ENCODE measurements at places on chromosomes 5 and 9. TPM values are rescaled to one million over a fixed set of nuclear protein-coding genes. Genes with fewer than 3 reads are reported as not detected.

DNA sequence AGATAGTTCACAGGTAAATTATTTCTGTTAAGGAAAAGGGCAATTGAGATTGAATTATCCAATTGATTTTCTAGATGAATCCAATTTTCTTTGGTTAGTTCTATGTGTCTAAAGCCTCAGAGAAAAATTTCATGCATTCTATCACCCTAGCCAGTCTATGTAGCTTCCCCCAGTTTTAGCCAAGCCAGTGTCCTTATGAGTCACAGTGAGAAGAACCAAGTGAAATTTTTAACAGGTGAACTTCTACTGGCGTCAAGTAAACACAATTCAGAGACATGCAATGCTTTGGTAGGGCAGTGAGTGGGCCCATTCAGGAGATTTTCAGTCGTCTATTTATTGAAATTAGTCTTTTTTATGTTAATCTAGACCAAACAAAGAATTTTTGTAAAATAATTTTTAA lies 1077.4 kb upstream of the ARRDC3 start:
- H3K4me1 ChIP-seq: no peaks in the 10 kb centered on the region
- H3K27ac ChIP-seq: no peak overlapping the region
- H3K36me3 ChIP-seq: no peaks in the 10 kb centered on the region
- no peak for DNase-seq
- no peaks in the 10 kb centered on the region for H3K27me3 ChIP-seq

Gene SPINK7
- not detected for total RNA-seq

DNA sequence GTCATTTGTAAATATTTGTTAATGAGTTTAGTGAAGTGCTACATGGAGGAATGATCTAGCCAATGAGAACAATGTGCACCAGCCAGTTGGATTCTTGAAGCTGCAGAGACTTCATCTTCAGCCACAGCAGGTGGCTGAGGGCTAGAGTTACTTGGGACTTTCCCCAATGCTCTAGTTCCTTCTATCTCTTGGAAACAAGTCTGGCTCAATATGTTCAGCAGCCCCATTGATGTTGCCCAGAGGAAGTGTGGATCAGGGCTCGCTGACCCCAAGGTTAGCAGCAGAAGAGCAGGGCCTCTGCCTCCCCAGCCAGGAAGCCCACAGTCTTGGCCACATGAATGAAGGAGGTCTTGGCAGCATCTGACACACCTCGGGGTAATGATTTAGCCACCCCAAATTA lies 117.5 kb downstream of the SLC1A3 start:
- H3K27me3 ChIP-seq: no peaks in the 10 kb centered on the region
- no peak for DNase-seq
- no peaks in the 10 kb centered on the region for H3K36me3 ChIP-seq
- no peak overlapping the region for H3K4me3 ChIP-seq
- no peak overlapping the region for H3K27ac ChIP-seq
- H3K4me1 ChIP-seq: peaks cover under 1% of the 10 kb centered on the region

Gene KIF12
- not detected for total RNA-seq

Gene KLF4
- total RNA-seq: 28.0 TPM

- H3K27me3 ChIP-seq: no peaks in the 10 kb centered on the region
- DNase-seq: no peak
- no peak overlapping the region for H3K27ac ChIP-seq
- H3K4me3 ChIP-seq: no peak overlapping the region
These were observed 301.5 kb upstream of the VLDLR start for GRCh38 chr9:2320114-2320513.

GRCh38 chr5:81183811-81184748 lies 49.0 kb upstream of the CKMT2 start:
- H3K27me3 ChIP-seq: no peaks in the 10 kb centered on the region
- DNase-seq: no peak
- peaks cover 12% of the 10 kb centered on the region for H3K4me1 ChIP-seq
- H3K36me3 ChIP-seq: peaks cover 3% of the 10 kb centered on the region

Gene SLC45A2
- not detected for total RNA-seq

GRCh38 chr5:158170534-158170933 lies 311.6 kb upstream of the CLINT1 start:
- H3K27ac ChIP-seq: no peak overlapping the region
- no peaks in the 10 kb centered on the region for H3K36me3 ChIP-seq
- H3K4me1 ChIP-seq: peaks cover 9% of the 10 kb centered on the region
- H3K4me3 ChIP-seq: no peak overlapping the region

- H3K4me1 ChIP-seq: peaks cover 18% of the 10 kb centered on the region
- no peak overlapping the region for H3K4me3 ChIP-seq
- no peak for DNase-seq
- H3K27me3 ChIP-seq: no peaks in the 10 kb centered on the region
- H3K27ac ChIP-seq: no peak overlapping the region
These were observed 217.6 kb downstream of the ROR2 start for GRCh38 chr9:91732187-91733005.

Gene BNC2
- total RNA-seq: 3.5 TPM

Gene SLCO6A1
- total RNA-seq: not detected

Gene PCA3
- not detected for total RNA-seq

Gene ANKRD18B
- not detected for total RNA-seq

Gene ZNF608
- 6.8 TPM for total RNA-seq

Gene SLC6A3
- total RNA-seq: not detected

DNA sequence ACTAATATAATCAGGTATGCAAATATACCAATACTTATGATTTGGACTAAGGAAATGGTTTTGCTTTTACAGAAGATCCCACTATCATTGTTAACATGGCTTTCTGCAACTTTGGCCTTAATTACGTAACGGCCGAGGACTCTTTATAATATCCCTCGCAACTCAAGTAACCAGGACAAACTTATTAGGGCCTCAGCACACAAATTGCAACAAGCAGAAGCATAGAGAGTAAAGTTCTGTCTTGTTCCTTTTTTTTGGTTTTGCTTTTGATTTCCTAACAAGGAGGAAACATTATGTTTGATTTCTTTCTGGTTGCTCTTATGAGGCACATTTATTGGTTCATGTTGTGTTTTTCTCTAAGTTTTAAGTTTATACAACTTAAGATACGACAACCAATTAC lies 60.4 kb downstream of the RORB start:
- no peaks in the 10 kb centered on the region for H3K36me3 ChIP-seq
- H3K4me3 ChIP-seq: no peak overlapping the region
- no peak overlapping the region for H3K27ac ChIP-seq
- no peak for DNase-seq

DNA sequence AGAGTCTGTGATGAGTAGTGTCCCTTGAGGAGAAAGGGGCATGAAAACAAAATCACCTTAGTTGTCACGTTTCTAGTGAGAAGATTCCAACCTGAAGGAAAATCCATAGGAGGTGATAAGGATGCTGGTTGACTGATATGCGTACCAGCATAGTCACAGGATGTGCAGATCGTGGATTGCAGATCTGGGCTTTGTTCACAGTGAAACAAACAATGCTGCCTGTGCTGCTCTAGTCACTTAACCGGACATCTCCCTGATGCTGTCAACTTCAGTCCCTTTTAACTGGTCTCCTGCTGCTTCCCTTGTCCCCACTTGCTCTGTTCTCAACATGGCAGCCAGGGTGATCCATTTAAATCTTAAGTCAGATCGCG lies 89.7 kb downstream of the IQGAP2 start:
- H3K4me1 ChIP-seq: no peaks in the 10 kb centered on the region
- H3K36me3 ChIP-seq: no peaks in the 10 kb centered on the region
- H3K27ac ChIP-seq: no peak overlapping the region
- H3K27me3 ChIP-seq: peaks cover 32% of the 10 kb centered on the region

Gene MARVELD2
- 0.96 TPM for total RNA-seq

Gene FCN1
- 2.9 TPM for total RNA-seq

Gene IFNE
- total RNA-seq: not detected

DNA sequence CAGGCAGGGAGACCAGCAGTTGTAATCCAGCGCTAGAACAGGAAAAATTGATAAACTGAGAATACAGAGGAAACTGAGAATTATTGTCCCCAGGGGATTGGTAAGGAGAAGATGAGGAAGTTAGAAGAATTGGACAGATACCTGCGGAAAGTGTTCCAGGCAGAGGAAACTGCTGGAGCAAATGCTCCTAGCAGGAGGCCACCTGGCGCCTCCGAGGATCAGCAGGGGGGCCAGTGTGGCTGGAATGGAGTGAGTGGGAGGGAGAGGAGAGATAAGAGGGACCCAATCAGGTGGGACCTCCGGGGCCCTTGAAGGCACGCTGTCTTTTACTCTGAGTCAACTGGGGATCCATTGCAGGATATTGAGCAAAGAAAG lies 695 bp upstream of the ANXA6 start:
- H3K27me3 ChIP-seq: no peaks in the 10 kb centered on the region
- H3K4me3 ChIP-seq: peak overlapping the region; percentile 88
- H3K27ac ChIP-seq: peak overlapping the region; percentile 93
- H3K4me1 ChIP-seq: peaks cover 54% of the 10 kb centered on the region
- H3K36me3 ChIP-seq: no peaks in the 10 kb centered on the region
- no peak for DNase-seq

Gene QRFP
- total RNA-seq: not detected

Gene LRRC19
- not detected for total RNA-seq

Gene PCDHB12
- total RNA-seq: 0.69 TPM

- H3K4me3 ChIP-seq: peak overlapping the region; percentile 4
- peak; percentile 37 for DNase-seq
- peaks cover 81% of the 10 kb centered on the region for H3K4me1 ChIP-seq
These were observed 184.3 kb downstream of the TSSK1B start for GRCh38 chr5:113250341-113250953.

- no peaks in the 10 kb centered on the region for H3K27me3 ChIP-seq
- H3K36me3 ChIP-seq: no peaks in the 10 kb centered on the region
- H3K4me1 ChIP-seq: peaks cover 77% of the 10 kb centered on the region
- no peak for DNase-seq
- H3K4me3 ChIP-seq: peak overlapping the region; percentile 96
These were observed 12.5 kb downstream of the PTCH1 start for GRCh38 chr9:95504053-95504963.

Gene PCDHB7
- 0.55 TPM for total RNA-seq

DNA sequence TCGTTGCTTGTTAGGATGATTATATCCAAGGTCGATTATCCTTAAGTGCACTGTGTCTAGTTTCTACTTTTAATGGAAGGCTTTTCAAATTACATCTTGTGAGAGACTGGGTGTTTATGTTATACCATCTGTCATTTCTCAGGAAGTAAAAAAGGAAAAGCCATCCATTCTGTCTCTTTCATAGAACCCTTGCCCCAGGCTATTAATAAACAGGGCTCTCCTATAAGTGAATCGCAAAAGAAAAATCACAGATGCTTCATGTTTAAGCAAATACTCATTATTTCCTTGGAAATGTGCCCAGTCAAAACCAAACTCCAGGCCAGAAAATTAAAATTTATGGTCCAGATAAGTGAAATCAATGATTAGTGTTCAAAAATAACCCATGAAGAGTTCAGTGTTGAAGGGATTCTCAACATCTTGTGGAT lies 58.1 kb downstream of the STARD4 start:
- no peak for DNase-seq
- no peak overlapping the region for H3K27ac ChIP-seq
- H3K27me3 ChIP-seq: no peaks in the 10 kb centered on the region
- H3K4me3 ChIP-seq: no peak overlapping the region
- no peaks in the 10 kb centered on the region for H3K36me3 ChIP-seq

Gene TNFSF8
- total RNA-seq: 0.63 TPM
